GM12892 (cell line): ENCODE measurements at places on chromosomes 3 and 15.

- no peak for DNase-seq
Observed at GRCh38 chr15:70463453-70463834, 299.9 kb downstream of the UACA start.

DNA sequence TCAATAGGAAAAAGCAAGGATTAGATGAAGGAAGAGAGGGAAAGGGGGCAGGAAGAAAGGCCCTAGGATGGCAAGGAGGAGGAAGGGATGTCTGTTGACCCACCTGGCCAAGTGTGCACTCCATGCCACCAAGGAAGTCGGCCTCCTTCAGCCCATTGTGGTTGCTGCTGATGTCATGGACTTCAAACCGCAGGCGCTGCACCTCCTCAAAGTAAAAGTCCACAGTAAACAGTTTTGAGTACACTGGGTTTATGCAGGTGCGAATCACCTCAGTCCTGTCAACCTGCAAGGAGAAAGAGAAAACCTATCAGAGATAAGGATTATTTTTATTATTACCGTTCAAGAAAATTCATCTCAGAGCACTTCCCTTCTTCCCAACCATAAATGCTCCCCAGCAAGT, 220.6 kb upstream of the MRPL3 start:
- no peak for DNase-seq

GRCh38 chr3:27034255-27034654, 334.9 kb downstream of the NEK10 start:
- DNase-seq, result no peak

DNA sequence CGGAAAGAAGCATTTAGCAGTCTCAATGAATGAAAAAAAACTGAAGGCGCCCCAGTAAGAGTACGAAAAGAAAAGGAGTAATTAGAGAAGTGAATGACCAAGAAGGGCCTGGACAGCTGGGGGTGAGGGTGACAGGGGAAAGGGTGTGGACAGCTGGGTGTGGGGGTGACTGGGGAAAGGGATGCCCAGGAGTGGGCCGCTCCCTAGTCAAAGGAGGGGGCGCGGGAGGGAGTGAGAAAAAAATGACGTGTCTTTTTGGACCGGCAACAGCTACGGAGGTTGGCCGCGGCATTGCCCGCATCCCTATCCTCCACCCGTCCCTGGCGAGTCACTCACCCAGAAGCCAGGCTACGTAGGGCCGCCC, 274 bp upstream of the ZCWPW2 start:
- no peak for DNase-seq

- DNase-seq, result no peak
Observed at GRCh38 chr3:47007001-47007400, 27.5 kb downstream of the NBEAL2 start.

DNA sequence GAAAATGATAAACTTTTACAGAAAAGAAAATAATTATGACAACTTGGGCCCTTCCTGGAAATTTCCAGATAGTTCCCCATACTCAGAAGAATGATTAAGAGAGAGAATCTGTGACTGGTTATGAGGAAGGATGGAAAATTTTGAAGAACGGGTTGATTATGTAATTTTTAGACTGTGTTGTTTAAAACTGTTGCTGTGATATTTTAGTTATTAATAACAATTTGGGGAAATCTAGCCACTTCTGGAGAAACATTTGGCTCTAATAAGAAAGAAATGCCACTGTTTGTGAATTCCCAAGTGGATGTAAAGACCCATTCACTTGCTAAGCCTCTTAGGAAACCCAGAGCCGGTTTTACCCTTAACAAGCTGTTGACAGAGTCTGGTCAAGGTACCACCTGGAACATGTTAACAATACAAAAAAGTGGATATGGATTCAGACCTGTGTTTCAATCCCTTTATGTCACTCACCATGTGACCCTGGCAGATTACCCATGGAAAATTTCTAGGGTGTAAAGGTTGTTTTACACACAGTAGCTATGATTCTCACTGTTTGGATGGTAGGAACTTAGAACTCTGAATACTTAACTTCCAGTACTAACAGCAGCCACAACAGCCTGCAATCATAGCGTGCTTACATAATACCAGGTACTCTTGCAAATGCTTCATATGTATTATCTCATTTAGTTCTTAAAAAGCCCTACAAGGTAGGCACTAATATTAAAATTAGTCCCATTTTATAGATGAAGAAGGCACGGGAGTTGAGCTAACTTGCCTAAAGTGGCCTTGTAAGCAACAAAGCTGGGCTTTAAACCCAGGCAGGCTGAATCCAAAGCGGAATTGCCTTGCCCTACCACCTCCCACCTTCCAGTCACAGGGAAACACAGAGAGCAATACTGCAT, 32.0 kb downstream of the ZBTB38 start:
- no peak for DNase-seq

DNA sequence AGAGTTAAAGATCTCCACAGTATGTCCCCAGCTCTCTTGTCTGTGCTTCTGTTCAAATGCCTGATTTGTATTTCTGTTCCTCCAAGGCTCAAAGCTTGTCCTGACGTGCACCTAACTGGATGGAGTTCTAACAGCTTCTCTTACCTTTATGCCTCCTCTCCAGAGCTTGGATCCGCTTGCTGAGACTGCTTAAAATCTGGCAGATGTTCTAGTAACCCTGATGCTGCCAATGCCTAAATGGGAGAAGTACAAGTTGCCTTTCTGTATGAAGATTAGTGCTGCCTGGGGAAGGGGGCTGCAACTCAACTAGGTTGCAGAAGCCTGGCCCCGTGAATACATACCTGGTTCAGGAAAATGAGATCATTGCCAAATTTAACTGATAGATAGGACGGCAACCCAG, 354.5 kb upstream of the KCNMB2 start:
- DNase-seq, result no peak

DNA sequence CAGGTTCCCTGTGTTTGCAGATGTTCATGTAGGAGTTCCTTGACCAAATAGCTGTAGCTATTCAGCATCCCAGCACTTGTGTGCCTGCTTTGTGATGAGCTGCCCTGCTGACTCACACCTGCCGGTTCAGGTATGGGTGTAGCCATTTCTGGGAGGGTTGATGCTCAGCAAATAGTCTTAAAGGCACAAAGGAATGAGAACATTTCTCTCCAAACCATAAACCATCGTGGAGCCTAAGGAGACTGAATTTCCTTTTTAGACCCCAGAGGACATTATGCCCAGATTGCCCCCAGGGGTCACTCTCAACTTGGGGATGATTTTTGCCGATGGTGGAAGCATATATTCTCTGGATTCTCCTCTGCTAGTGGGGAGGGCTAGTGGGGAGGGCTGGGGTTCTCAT, 80.6 kb downstream of the ADAMTSL3 start:
- no peak for DNase-seq

DNA sequence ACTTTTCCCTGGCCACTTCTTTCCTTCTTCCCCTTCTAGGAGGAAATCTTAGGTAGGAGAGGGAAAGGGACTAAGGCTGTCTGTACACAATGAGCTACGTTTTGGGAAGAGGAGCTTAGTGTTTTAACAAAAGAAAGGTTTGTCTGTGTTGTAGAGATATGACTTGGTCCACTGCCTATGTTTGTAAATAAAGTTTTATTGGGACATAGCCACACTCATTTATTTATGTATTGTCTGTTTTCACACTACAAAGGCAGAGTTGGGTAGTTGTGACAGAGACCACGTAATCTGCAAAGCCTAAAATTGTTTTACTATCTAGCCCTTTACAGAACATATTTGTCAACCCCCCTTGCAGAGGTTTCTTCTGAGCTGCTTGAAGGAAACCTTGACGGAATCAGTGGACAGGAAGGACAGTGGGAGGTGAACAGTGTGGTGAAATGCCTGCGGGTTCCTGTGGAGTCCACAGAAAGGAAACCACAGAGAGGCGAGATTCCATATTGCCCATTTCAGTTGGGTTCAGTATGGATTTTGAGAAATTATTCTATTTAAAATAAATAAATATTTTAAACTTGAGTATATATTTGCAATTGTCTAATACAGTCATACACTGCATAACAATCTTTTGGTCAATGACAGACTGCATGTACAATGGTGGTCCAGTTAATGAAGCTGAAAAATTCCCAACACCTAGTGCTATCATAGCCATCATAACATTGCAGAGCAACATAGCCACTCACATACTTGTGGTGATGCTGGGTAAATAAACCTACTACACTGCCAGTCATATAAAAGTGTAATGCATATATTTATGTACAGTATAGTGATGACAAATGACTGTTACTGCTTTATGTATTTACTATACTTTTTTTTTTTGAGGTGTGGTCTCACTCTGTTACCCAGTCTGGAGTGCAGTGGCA, 157.9 kb upstream of the NUDT16 start:
- DNase-seq, result no peak

DNA sequence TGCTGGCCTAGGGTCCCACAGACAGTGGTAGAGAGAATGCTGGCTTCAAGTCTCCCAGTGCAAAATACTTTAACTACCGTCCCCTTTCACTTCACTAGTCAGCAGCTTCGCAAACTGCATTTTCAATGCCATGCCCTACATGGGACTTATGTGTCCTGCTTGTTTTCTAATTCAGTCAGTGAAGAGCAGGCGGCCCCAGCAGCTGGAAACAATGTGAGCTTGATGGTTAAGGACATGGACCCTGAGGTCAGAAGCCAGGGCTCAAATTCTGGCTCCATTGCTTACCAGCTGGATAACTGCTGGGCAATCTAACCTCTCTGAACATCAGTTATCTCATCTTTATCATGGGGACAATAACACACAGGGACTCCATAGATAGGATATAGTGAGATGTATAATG, 58.4 kb downstream of the SLC12A8 start:
- no peak for DNase-seq
